Muscle of arm (tissue), 14 donors: ENCODE measurements at places on chromosomes 4 and X. TPM values are rescaled to one million over a fixed set of nuclear protein-coding genes. Genes with fewer than 3 reads are reported as not detected.

Gene SPANXB1
- not detected for polyA plus RNA-seq

Gene STPG2
- not detected for polyA plus RNA-seq

Gene TMEM150C
- polyA plus RNA-seq: 8.2 TPM

- DNase-seq: peak; percentile 51
Observed at GRCh38 chr4:120694973-120695372, 227.6 kb downstream of the PRDM5 start.

GRCh38 chrX:49996474-49996873 lies 74.1 kb downstream of the CLCN5 start:
- DNase-seq: no peak

- DNase-seq: no peak
Observed at GRCh38 chr4:80367737-80368136, 32.2 kb downstream of the CFAP299 start.

Gene PFKFB1
- 1.5 TPM for polyA plus RNA-seq

GRCh38 chr4:88606832-88607231 lies 14.6 kb downstream of the HERC3 start:
- DNase-seq: no peak

Gene PNMA5
- not detected for polyA plus RNA-seq

DNA sequence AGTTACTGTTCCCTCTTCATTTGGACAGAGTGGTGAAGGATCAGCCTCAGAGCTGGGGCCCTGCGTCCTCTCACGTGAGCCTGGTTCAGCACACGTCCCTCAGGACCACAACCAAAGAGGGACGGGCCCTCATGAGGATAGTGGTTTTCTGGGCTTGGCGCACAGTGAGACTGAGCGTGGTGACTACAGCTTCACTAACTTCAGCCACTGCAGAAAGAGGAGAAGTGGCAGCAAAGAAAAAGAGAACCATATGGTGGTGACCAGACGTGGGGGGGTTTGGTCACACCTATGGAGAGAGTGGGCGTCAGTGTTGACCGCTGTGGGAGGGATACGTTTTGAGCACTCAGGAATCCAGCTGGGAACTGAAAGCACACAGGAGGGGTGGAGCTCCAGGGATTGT lies 21.8 kb upstream of the TNIP3 start:
- no peak for DNase-seq
